ENCODE measurements at places on chromosomes 6 and 20. TPM values are rescaled to one million over a fixed set of nuclear protein-coding genes. Genes with fewer than 3 reads are reported as not detected.

CD83 gene
- 5.4 TPM for total RNA-seq

CD40 gene
- total RNA-seq = 89.6 TPM

RGL2 gene
- 34.5 TPM for total RNA-seq

ZNF311 gene
- 1.6 TPM for total RNA-seq

TMEM74B gene
- total RNA-seq = 0.17 TPM

YTHDF1 gene
- 18.8 TPM for total RNA-seq

SALL4 gene
- 0.15 TPM for total RNA-seq
